HFF-Myc (cell line): ENCODE measurements at places on chromosomes 11 and 22.

GRCh38 chr11:47461876-47462275 is 12.9 kb upstream of the RAPSN start:
- DNase-seq: no peak

DNA sequence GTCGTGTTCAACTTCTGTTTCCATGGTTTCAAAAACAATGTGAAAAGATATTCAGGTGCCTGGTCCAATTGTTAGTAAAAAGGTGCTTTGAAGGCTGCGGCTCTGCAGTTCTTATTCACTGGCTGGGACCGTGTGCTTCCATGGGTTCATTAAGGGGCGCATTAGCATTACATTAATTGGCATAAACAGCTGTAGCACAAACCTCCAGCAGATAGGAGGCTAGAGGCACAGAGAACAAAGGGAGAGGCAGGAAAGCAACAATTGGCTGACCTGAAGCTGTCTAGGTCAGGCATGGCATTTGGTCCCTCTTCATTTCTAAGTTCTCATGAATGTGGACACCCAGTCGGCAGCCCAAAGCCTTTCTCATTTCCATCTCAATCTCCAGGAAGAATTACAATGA is 16.6 kb downstream of the PAK1 start:
- no peak for DNase-seq

GRCh38 chr11:86515297-86516094 is 140.8 kb downstream of the CCDC81 start:
- DNase-seq: no peak

GRCh38 chr11:72238040-72238450 is 5.9 kb downstream of the PHOX2A start:
- no peak for DNase-seq

- DNase-seq: no peak
Measured at GRCh38 chr11:92413757-92414513, 189.3 kb downstream of the FAT3 start.

DNA sequence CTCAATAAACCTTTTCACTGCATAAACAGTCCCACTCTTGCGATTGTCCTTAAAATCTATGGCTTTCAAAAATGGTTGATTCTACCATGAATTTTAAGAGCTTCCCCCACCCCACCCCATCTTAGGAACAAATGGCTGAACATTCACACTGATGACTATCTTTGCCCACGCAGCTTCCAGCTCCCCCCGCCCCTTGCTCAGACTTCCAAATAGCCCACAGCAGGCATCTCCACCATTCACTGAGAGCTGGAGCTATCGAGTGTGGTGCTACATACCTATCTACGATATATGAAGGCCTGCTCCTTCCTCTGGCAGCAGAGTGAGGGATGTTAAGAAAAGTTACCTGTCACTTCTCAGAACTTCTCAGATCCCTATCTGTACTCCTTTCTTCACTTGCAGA is 26.7 kb downstream of the EIF3F start:
- DNase-seq: no peak

- peak; percentile 86 for DNase-seq
Measured at GRCh38 chr11:114159802-114160632, 100.5 kb downstream of the ZBTB16 start.
